SK-N-MC (cell line): ENCODE measurements at places on chromosomes 6 and 20.
A peak's percentile ranks its signal among the peaks of the same experiment; 100 is the strongest.

DNA sequence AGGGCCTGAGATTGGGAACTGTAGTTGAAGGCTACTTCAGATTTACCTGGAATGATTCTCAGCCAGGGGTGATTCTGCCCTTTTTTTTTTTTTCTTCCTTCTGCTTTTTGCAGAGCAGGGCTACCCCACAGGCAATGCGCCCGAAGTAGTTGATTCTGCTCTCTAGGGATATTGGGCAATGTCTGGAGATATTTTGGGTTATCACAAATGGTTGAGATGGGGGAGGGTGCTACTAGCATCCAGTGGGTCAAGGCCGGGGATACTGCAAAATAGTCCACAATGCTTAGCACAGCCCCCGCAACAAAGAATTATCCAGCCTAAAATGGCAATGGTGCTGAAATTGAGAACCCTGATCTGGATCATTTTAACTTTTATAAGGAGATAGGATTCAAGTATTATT is 71.2 kb upstream of the ZMYND8 start:
- DNase-seq = no peak

DNA sequence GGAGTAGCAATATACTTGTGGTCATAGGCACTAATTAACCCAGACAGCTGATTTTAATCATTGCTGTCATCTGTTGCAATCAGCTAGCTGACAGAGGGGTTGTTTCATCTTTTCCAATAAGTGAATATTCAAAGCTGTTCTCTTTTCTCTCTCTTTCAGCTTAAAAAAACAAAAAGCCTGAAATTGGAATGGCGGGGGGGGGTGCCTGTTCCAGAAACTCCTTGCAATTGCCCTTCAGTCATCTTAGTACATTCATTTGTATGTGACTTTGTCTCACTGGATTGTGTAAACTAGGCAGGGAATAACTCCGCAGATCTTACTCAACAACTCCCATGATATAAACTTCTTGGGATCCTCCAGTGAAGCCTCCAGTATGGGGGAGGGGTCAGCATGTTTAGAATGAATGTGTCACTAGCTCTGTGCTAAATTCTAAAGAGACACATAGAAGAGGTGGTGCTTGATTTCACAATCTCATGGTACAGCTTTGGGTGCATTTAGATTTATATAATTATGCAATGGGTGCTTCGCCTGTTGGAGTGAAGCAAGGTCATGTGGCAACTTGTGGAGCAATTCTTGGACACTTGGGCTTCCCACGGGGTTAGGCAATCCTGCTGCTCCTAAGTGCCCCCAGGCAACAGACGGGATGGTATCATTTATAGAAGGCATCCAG is 40.1 kb downstream of the SLC24A3 start:
- peak; percentile 45 for DNase-seq

GRCh38 chr6:134235937-134236751 is 81.8 kb downstream of the SGK1 start:
- no peak for DNase-seq

DNA sequence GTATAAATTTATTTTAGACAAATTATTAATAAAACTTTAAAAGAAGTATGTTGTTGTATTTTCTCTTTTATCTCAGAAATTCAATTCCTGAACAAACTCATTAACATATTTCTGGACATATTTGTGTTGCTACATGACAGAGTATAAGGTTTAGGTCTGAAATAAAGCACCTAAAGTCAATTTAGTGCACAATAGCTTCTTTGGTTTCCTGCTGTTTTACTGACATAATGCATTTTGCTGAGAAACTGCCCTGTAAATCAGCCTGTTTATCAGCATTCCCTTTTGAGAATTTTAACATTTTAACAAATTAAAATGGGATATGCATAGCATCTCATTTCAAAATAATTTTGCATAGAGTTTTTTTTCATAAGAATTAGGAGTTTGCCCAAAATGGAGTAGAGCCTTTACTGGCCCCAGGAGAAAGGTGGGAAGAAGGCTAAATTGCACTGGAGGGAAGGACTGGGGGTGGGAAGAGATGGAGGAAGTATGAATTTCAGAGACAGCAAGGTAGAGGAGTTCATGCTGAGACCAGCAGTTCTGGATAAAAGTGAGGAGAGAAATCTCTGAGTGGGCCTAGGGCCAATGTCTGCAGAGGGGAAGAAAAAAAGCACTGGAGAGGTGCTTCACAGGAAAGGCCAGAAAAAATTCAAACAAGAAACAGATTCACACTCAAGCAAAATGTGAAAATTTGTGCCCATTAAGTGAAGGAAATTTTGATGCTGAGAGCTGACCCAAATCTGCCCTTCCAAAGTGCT is 324.2 kb upstream of the HSF2 start:
- DNase-seq = no peak

- no peak for DNase-seq
Measured at GRCh38 chr20:49981218-49982071, 1.3 kb upstream of the SNAI1 start.
